Lower leg skin (tissue), 4 donors: ENCODE measurements at places on chromosomes 2 and 18.

- DNase-seq: no peak
Measured at GRCh38 chr2:137096187-137096586, 330.8 kb downstream of the THSD7B start.

DNA sequence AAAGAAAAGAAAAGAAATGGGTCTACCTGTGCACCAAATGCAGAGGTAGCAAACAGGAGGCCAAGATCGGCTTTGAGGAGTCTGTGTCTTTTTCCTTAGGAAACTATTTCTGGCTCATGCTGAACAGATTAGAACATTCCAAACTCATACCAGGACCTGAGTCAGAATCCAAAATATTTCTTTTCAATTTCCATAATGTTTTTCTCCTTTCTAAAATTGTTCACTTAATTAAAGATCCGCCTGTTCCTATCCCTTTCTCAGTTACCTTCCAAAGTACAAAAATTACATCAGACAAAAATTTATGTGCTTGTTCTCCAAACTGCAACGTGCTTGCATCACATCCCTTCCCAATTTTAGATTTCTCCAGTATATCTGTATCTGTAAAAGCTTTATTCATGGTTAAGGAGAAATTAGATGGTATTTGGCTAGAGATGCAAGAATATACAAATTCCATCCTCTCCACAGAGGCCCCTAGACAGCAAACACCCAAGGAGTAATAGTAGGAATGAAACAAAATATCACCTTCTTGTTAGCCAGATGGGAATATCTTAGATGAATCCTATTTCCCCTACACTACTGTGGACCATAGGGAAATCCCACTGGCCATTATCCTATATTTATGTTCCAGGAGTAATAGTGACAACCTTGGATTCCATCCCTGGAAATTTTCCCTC, 130.6 kb downstream of the LNPK start:
- no peak for DNase-seq

GRCh38 chr18:58611395-58612131, 17.3 kb downstream of the ALPK2 start:
- peak; percentile 67 for DNase-seq

GRCh38 chr18:78993014-78993926, 13.7 kb downstream of the SALL3 start:
- no peak for DNase-seq

GRCh38 chr2:207865210-207865609, 95.5 kb upstream of the FZD5 start:
- no peak for DNase-seq

DNA sequence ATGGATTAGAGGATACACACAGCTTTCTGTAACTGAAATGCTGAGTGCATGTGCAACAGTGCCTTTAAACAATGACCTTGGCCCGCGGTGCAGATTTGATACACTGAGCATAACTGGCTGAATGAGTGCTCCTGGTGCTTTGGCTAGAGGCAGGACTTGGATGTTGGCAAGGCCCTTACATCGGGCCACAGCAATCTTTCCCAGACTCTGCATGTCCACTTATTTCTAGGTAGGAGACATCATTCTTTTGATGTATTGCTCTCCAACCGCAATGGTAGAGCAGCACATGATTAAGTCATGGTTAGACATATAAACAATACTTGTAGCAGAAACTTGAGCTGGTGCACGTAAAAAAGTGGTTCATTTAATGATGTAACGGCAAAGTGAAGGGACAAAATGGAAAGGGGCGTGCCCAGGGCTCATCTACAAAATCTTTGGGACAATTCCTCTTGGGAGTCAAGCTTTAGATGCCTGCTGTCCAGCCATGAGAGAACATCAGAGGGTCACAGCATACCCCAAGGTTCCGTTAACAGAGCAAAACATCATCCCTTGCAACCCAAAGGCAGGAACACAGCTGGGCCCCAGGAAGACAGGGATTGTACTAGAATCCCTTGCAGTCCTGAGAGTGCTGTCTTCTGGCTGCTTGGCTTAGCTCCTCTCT, 43.4 kb downstream of the RAB31 start:
- DNase-seq: no peak

GRCh38 chr2:38171208-38171855, 95.4 kb upstream of the CYP1B1 start:
- DNase-seq: no peak

DNA sequence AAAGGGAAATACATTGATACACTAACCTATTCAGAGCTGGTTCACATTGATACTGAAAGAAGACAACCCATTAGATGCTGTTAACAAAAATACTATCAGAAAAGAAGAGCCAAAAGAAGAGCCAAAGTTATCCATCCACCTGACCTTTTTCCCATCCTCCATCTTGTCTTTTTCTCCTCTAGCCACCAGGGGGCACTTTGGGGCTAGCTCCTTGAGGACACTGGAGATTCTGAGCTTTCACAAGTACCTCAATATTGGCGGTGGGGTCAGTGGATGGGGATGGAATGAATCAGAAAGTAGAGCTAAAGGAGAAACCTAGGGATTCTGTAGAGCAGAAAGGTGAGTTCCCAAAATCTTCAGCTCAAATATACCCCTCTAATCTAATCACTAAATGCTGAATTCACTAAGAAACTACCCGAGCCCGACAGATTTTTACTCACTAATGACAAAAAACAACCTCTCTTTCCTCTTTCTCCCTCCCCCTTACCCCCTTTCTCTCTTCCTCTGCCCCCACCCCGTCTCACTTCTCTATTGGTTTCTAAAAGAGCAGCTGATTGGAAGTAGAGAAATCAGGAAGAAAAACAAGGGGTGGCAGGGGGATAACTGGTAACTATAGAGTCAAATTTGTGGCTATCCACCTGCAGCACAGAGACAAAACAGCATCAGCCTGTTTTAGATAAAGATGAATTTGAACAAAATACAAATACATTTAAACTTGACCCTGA, 203.3 kb downstream of the TCF4 start:
- no peak for DNase-seq

- DNase-seq: no peak
Measured at GRCh38 chr2:28516950-28517349, 21.1 kb downstream of the PLB1 start.

DNA sequence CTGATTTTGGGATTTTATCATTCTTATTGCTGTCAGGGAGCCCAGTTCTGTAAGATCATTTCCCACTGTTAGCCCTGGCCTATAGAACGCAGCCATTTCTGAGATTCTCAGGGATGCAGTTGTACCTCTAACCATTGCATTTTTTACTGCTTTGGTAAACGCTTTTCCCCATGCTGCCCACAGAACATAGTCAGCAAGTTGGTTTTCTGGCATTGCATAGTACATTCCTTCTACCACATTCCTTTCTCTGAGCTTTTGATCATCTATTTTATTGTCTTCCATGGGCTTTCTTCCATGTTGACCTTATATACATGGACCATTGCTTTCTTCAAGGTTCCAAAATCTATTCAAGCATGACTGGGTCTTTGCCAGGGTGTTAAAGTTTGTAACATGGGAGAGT, 86.8 kb upstream of the ST6GAL2 start:
- no peak for DNase-seq

GRCh38 chr18:961644-962355, 57.1 kb downstream of the ADCYAP1 start:
- no peak for DNase-seq

GRCh38 chr2:86393521-86394491, 47.4 kb upstream of the KDM3A start:
- DNase-seq: no peak

GRCh38 chr2:85780316-85781012, 26.7 kb downstream of the ATOH8 start:
- no peak for DNase-seq

GRCh38 chr2:21042958-21043743, 722 bp downstream of the APOB start:
- DNase-seq: peak; percentile 53

GRCh38 chr2:98985905-98986666, 50.1 kb upstream of the CRACDL start:
- DNase-seq: no peak

GRCh38 chr2:151805343-151805742, 22.9 kb downstream of the ARL5A start:
- DNase-seq: no peak

- DNase-seq: no peak
Measured at GRCh38 chr2:6793913-6794312, 71.8 kb downstream of the CMPK2 start.

DNA sequence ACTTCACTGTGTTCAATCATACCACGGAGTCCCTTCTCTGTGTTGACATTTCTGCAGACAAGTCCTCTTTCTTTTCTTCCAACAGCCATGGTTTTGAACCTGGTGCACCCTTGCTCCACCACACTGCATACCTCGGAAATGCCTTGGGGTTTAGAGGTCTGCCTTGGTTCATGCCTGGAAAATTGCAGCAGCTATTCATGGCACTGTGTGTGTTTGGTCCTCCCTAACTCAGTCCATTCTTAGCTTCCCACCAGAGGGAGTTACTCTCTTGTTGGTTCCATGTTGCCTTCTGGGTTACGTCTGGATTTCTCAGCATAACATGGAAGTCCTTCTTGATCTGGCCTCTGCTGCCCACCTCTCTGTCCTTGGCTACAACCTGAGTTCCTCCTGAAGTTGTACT, 206.0 kb downstream of the FHOD3 start:
- no peak for DNase-seq

GRCh38 chr2:182887753-182888415, 21.4 kb upstream of the FRZB start:
- DNase-seq: no peak

GRCh38 chr2:203532957-203533658, 2.0 kb downstream of the RAPH1 start:
- DNase-seq: no peak

DNA sequence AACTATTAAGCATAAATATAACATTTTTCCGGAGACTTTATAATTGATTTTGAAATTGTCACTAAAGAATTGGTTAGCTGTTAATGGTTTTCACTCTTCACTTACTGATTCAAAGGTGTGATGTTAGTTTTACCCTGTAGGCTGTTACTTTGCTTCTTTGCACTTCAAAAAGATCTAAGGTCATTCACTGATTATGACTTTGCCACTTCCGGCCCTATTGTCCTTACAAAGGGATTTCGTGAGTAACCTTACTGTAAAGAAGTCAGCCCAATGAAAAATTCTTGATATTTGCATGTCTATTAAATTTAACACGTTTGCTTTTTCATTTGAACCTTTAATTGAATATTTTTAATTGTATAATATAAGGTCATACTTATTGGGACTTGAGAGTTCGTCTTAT, 61.4 kb downstream of the GREB1L start:
- no peak for DNase-seq

DNA sequence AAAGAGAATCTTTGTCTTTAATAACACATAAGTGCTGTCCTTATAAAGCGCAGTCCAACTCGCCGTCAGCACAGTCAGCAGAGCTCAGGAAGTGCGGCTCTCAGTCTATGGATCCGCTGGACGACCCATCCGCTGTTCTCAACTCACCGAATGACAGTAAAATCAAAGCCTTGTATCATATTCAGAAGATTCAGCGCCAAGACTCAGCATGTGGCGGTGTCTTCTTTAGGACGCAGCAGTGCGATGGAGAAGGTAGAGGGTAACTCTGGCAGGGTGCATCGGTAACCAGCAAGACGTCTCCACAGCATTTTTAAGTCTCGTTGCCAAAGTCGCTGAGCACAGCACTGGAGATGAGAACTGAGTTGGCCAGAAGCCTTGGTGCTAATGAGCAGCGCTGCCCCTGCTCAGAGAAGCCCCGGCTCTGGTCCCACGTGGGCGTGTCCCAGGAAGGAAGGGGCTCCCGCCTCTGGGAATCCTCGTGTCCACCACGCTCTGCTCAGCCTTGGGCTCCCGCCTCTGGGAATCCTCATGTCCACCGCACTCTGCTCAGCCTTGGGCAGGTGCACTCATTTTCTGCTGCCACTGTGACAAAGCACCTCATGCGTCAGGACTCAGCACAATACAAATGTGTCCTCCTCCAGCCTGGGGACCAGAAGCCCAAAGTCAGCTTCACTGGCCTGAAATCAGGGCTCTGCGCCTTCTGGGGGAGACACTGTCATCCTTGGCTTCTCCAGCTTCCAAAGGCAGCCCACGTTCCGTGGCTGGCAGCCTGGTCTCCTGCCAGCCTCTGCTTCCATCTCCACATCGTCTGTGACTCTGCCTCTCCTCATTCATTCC, 238.0 kb upstream of the SALL3 start:
- no peak for DNase-seq

DNA sequence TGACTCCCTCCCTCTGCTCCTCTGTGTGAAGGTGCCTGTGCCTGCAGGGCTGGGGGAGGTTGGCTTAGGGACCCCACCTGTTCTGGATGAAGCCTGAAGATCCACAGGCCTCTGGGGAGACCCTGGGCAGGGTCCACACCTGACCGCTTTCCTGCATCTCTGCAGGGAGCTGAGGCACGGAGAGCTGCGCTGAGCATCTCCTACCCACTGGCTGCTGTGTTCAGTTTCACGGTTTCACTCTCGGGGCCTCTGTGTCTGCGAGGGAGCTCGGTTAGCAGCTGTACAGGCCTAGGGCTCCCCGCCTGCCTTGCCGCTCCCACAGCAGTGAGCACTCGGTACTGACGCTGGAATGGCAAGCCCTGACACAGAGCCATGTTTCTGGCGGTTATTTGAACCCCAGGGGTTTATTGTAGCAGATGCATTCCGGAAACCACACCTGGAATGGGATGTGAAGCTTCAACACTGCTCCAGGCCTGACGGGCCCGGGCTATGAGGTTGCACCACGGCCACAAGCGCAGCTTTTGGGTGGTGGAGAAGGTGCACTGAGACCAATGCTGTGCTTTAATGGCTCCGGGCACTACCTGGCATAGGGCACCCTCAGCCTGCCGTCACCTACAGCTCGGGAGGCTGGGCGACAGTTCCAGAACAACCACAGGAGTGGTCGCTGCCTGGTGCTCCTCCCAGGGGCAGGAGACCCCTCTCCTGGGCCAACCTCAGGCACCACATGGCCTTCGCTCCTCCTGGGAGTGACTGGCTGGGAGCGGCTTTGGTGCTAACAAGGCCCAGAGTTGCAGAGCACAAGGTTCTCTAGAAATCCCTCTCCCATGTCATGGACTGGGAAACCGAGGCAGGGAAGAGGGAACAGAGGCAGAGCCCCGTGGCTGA, 257.9 kb downstream of the NDUFA10 start:
- DNase-seq: no peak

GRCh38 chr18:3163968-3164367, 55.8 kb downstream of the MYOM1 start:
- no peak for DNase-seq

DNA sequence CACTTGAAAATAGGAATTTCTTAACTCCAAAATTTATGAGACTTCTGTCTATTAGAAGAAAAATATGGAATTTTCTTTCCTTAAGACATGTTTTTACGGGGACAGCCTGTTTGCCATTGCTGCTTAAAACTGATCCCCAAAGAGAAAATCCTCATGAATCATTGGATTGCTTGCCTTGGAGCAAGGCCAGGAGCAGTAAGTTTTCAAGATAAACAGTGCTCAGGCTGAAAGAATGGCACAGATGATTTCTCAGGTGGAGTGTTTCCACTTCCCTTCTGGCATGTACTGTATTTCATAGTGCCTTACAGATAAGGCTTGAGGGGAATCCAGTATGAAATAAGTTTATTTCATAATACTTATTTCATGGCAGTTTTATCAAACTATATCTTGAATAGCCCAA, 74.3 kb upstream of the MMADHC start:
- DNase-seq: no peak

GRCh38 chr2:128264881-128265607, 53.6 kb downstream of the HS6ST1 start:
- peak; percentile 46 for DNase-seq
